CD4-positive, alpha-beta T cell treated with Interleukin-2 at 100 ng/mL for 4 hours (primary cell): ENCODE measurements at places on chromosomes 7 and 10.
A peak's percentile ranks its signal among the peaks of the same experiment; 100 is the strongest.

DNA sequence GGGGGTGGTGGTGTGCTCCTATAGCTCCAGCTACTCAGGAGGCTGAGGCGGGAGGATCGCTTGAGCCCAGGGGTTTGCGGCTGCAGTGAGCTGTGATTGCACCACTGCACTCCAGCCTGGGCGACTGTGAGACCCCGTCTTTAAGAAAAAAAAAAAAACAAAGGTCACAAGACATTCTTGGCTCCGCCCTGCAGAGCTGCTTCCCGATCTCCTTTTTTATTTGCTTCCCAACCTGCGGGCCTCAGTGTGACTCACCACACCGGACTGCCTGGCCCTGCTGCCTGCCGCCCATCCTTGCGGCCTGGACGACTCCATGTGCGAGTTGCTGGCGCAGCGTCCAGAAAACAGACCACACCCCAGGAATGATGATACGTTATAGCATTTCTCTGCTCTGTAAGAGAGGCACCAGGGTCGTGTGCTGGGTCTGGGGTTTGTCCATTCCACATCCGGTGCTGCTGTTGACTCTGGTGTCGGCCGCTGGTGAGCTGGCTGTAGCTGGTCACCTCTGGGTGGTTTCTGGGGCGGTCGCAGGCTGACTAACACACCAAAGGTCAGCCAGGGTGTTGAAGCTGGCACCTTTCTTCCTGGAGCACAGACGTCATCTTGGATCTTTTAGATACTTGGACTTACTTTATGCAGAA, 123.6 kb downstream of the TCF7L2 start:
- no peak for DNase-seq

GRCh38 chr10:10677479-10677878, 340.2 kb upstream of the CELF2 start:
- DNase-seq = no peak

GRCh38 chr10:116912162-116912561, 62.9 kb downstream of the ENO4 start:
- no peak for DNase-seq

- no peak for DNase-seq
These were observed 296.8 kb downstream of the DNAJB6 start for GRCh38 chr7:157633465-157634185.

- peak; percentile 15 for DNase-seq
These were observed 404.2 kb downstream of the THSD7A start for GRCh38 chr7:11427686-11428273.

DNA sequence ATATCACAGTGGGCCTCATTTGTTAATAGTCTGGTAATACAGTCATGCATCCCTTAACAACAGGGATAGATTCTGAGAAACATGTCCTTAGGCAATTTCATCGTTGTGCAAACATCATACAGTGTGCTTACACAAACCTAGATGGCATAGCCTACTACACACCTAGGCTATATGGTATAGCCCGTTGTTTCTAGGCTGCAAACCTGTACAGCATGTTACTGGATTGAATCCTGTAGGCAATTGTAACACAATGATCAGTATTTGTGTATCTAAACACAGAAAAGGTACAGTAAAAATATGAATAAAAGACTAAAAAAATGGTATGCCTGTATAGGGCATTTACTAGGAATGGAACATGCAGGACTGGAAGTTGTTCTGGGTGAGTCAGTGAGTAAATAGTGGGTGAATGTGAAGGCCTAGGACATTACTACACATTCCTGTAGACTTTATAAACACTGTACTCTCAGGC, 12.0 kb upstream of the RHOBTB1 start:
- no peak for DNase-seq

- no peak for DNase-seq
These were observed 427.8 kb upstream of the ZMIZ1 start for GRCh38 chr10:78640796-78641636.

DNA sequence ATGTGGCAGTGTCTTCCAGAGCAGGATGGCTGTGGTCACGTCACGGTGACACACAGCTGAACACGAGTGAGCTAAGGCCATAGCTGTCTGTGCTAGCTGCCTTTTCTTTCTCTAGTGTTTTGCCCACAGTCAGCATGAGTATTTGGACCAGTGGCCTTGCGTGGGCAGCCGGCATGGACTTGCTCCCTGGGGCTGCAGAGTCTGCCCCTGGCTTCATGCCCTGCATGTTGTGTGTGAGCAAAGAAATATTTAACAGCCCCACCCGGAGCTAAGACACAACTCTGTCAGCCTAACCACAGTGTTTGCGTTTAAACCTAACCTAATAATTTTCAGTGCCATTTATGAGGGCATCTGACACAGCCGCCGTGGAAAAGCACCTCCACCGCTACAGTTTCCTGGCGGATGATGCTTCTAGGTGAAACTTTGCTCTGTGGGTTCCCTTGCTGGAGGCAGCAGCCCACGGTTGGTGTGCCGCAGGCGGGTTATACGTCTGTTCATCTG, 14.6 kb downstream of the CHST12 start:
- DNase-seq = peak; percentile 68

DNA sequence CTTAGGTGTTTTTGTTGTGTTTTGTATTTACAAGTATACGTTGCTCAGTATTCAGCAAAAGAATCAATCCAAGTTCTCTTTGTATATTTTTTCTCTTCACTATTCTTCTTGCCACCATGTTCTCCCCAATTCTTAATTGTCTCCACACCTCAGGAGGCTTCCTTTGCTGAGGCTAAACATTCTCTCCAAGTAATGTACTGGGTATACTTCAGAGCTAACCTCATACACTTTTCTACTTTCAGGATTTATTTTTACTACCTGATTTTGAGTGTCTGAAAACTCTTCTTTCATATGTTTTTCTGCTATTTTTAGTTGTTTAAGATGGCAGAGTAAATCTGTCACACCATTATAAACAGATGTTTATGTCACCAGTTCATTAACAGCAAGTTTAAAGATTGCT, 354.8 kb upstream of the KCND2 start:
- no peak for DNase-seq

DNA sequence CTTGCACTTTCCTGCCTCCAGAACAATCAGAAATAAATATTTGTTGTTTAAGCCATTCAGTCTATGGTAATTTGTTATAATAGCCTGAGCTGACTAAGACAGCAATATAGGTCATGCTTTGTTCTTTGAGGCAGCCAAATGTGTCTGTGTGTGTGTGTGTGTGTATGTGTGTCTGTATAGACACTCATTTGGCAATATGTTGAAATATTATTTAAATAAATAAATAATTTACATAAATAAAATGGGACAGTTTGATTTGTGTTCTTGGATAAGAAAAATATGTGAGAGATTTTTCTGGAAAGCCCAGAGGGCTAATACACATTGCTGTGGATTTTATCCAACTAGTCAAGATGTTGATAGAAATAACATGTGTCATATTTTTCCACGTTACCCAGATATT, 140.2 kb downstream of the PTN start:
- DNase-seq = no peak

GRCh38 chr10:56823849-56824248, 462.8 kb upstream of the ZWINT start:
- no peak for DNase-seq

GRCh38 chr7:108045154-108045553, 42.2 kb upstream of the LAMB1 start:
- DNase-seq = no peak

GRCh38 chr7:35792472-35792871, 8.4 kb upstream of the SEPTIN7 start:
- DNase-seq = no peak
